Brain microvascular endothelial cell (primary cell): ENCODE measurements at places on chromosomes 12 and 14.

DNA sequence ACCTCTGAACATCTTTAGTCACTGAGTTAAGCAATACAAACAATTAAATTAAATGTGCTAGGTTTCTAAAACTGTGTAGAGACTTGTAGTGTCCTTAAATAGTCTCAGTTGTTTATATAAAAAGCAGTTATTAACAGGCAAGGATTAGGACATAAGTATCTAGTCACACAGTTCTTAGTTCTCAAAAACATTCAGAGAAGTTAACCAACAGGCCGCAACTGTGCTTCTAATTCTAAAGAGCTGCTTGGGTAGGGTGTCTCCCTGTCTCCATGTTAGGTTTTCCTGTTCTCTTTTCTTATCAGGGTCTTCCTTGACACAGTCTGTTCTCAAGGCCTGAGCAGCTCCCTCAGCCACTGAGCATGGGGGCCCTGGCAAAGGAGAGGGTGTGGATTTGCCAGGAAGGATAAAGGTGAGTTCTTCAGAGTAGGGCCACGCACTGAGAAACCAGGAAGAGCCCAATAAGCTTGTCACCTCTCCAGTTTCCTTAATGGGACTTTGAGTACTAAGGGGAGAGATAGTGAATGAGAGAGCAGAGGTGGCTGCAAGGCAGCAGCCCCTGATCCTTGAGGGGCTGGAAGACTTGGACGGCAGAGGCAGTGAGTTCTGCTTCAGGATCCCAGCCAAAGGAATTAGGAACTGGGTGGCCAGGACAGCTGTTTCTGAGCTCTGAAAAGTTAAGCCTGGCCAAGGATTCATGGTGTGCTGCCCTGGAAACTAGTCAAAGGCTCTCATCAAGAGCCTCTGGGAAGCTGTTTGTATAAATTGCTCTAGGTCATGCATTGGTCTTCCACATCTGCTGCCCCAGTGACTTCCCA lies 177.3 kb downstream of the MYRFL start:
- no peak for DNase-seq

DNA sequence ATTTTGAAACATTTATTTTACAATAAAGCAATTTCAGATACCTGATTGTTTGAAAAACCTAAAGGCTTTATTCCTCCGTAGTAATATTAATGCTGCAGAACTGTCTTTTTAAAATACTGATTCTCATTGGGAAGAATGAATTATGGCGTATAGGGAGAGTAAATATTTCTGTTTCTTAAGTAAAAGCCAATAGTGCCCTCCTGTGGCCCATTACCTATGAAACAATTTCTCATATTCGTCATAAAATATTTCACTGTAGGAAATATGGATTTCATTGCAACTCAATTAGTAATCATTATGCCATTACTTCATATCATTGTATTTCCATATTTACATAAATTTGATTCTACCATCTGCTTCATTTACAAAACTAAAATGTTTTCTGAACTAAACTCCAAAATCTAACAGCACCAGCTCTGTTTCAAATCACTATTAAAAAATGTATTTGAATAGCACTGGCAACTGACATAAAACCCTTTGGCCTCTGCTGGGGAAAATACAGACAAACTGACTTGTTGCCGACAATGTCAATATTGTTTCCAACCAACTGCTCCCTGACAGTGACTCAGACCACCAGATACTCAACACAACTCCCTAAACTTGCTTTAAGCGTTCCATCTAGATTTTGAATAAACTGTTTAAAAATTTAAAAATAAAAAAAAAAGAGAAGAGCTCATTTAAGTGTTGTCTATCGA lies 290.3 kb downstream of the NAV3 start:
- DNase-seq: peak; percentile 17

DNA sequence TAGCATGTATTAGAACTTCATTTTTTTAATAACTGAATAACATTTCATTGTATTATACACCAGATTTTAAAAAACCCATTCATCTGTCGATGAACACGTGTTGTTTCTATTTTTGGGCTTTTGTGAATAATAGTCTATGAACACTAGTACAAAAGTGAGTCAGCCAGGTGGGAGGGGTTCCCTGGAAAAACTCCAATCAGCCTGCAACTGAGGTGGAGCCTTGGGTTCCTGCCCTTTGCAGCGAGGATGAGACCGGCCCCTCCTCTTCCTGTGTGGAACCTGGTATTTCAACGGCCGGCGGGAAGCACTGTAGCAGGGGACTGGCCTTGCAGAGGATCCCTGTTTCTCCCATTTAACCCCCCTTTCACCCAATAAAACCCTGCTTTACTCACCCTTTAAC lies 56.1 kb downstream of the LMNTD1 start:
- DNase-seq: peak; percentile 9

DNA sequence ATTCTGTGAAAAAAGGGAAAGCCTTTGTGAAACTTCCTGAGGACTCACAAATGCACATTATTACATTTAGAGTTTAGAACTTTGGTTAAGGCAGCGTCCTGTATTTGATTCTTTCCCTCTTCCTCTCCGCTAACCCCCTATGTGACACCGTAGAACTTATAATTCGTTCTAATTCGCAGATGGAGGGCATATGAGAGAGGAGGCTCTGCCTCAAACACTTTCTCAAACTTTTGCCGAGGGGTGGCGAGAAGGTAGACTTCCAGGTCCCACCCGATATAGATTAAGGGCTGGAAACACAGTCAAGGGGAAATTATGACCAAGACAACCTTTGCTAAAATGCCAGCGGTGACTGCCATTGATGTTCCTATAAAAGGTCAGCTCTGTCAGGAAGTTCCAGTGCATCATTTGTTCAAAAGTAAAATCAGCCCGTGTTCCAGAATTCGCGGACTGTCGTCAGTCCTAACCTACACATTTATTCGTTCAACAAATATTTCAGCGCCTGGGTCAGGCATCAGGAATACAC lies 904 bp upstream of the PAPOLA start:
- peak; percentile 0 for DNase-seq

- DNase-seq: peak; percentile 25
These were observed 35.2 kb upstream of the KITLG start for GRCh38 chr12:88615490-88615889.

DNA sequence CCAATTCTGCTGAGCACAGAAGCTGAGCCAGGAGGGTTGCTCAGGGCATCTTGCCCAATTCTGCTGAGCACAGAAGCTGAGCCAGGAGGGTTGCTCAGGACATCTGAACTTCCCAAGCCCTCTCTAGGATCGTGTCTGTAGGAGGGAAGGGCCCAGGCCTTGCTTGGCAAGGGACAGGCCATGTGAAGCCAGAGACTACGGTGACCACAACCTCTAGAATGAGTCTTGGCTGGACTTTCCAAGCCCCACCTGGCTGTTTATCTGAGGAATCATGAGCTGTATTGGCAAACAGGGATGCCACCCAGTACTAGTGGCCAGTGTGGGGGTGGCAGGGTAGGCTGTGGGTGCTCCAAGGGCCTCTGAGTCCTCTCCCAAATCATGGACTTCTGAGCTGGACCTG lies 7.7 kb upstream of the SERPINA6 start:
- DNase-seq: no peak

- no peak for DNase-seq
These were observed 194.2 kb upstream of the ABCD2 start for GRCh38 chr12:39813776-39814175.

DNA sequence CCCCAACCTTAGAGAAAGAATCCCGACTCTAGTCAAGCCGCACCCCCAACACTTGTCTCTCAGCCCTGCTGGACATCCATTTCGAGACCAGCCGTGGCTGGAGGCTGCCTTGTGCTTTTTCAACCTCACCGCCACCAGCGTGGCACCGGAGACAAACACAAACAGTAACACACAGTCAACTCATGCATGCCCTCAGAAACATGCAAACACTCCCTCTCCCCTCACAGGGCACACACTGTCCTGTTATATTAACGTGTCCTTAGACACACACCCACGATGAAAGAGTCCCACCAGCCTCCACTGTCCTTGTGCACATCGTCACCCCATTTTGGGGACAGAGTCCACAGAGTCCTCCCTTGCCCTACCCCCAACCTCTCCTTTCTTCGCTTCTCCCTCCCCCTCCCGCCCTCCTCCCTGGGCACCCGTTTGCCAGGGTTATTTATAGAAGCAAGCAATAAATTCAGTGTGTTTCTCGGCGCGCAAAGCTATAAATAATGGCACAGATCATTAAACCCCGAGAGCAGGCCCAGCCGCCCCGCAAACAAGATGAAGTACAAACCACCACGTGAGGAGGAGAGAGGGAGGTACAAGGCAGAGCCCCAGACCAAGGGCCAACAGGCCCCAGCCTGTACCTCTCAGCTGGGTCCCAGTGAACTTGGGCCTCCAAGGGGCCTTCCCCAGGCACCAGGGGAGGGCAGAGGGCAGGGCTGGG lies 27.9 kb downstream of the SMUG1 start:
- DNase-seq: no peak

DNA sequence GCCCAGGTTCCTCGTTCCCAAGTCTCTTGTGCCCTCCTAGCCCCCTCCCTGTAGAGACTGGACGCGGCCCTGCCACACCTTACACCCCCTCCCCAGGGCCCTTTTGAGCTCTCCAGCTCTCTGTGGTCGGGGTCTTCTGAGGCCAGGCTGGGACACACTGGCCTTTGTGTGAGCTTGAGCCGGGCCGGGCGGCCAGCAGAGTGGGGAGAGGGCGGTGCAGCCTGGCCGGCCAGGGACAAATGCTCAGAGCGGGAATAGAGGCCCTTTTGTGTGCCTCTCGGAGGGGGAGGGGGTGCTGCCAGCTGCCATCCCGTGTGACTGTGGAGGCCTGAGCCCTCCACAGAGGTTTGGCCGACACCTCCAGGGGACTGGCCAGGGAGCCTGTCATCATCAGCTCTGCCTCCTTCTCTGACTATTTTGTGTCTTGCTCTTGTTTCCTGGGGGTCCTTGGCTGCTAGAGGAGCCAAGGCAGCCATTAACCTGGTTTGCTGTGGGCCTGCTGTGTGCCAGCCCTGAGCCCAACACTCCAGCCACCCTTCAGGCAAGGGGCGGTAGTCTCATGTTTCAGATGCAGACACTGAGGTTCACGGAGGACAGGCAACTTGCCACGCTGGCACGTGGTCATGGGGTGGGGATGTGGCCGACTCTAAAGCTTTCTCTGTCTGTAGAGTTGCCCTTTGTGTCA lies 13.6 kb downstream of the FAM222A start:
- DNase-seq: no peak

DNA sequence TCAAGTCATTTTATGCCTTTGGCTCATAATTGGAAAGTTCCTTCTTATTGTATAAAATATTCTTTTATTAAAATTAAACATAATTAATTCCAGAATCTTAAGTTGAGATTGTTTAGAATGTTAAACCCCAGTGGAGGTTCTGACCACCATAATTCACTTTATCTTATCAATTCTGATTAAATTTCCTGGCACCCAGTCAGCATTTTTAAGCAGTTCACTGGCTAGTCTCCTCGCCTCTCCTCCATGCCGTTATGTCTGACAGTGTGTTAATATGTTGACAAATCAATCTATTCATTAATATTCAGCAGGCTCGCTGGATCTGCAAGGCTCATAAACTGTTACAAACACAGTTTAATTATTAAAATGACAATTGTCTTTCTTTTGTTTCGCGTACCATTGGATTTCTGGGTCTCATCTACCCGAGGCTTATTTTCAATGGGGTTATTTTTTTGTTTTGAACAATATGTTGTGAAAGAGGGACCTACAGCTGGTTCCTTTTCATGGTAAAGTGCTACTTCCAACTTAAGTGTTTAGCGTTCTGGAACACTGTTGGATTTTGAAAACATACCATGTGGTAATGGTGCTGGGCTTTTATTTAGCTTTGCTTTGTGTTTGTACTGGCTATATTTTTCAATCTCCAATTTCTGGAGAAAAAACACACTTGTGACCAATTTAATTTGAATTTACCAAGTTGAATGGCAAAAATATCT lies 339.7 kb downstream of the PRKD1 start:
- no peak for DNase-seq

- DNase-seq: no peak
These were observed 24.9 kb downstream of the FBXO21 start for GRCh38 chr12:117165342-117165741.

DNA sequence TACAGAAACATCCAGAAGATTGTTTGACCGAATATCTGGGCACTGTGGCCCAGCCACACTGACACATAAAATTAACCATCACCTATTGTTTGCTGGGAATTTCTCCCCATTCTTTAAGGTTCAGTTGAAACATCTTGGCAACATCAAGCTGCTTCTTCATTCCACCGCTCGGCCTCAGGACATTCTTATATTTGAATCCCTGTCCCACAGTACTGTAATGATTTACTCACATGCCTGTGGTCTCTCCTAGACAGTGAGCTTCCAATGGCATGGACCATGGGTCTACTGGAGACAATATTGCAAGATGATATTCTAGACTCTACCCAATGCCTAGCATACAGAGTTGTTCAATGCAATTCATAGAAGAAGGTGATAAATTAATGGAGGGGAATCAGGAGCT lies 56.1 kb downstream of the EMP1 start:
- no peak for DNase-seq

- DNase-seq: no peak
These were observed 859.8 kb downstream of the FSCB start for GRCh38 chr14:43647302-43647701.
